Lung (tissue), 17 donors: ENCODE measurements at places on chromosomes 7 and 10. TPM values are rescaled to one million over a fixed set of nuclear protein-coding genes. Genes with fewer than 3 reads are reported as not detected.

Gene LRRC17
- 0.63 TPM for polyA plus RNA-seq

DNA sequence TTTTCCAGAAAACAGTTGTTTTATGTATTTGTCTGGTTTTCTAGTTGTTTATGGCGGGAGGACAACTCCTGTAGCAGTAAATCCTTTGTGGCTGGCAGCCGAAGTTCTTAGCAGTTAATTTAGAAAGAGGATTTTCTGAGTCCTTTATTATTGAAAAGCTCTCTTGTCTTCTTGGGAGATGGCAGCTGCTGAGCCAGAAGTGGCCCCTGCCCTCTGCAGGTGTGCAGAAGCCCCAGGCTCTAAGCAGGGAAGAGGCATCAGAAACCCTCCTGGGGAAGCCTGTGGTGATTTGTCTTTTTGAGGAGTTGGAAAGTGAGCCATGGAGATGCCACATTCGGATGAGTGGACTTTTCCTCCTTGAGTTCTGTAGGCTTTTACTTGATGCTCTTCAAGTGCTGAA is 106.3 kb downstream of the GLRX3 start:
- DNase-seq: no peak
- H3K4me3 ChIP-seq: no peak overlapping the region

DNA sequence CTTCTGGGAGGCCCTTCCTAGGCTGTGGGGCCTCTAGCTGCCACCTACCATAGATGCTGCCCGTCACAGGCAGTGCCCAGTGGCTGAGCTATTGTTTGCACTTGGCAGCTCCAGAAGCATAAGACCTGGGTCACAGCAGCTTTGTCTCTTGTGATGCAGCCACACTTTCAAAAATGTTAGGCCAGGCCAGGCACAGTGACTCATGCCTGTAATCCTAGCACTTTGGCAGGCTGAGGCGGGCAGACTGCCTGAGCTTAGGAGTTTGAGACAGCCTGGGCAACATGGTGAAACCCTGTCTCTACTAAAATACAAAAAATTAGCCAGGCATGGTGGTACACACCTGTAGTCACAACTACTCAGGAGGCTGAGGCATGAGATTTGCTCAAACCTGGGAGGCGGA is 9.5 kb upstream of the KAZALD1 start:
- H3K4me1 ChIP-seq: peaks cover 10% of the 10 kb centered on the region
- no peaks in the 10 kb centered on the region for H3K36me3 ChIP-seq
- H3K4me3 ChIP-seq: no peak overlapping the region
- no peak for DNase-seq

Gene CYP26A1
- polyA plus RNA-seq: 0.08 TPM

Gene TSPAN14
- 187 TPM for polyA plus RNA-seq

DNA sequence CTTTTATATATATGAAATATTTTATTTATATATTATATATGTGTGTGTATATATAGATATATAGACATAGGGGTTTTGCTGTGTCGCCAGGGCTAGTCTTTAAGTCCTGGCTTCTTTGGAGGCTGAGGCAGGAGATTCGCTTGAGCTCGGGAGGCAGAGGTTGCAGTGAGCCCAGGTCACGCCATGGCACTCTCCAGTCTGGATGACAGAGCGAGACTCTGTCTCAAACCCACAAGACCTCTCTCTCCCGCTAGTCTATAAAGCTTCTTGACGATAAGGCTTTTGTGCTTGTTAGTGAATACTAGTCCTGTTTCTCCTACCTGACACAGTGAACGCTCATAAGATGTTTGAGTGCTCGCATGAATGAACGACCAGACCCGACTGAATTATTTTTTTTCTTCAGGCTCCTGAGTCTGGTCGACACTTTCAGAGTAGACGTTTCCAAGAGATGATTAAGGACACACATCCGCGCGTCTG is 577 bp upstream of the DDX21 start:
- peak overlapping the region; percentile 80 for H3K27ac ChIP-seq
- H3K4me1 ChIP-seq: no peaks in the 10 kb centered on the region
- H3K27me3 ChIP-seq: no peaks in the 10 kb centered on the region
- peak; percentile 14 for DNase-seq
- peak overlapping the region; percentile 71 for H3K4me3 ChIP-seq

- DNase-seq: no peak
- no peaks in the 10 kb centered on the region for H3K27me3 ChIP-seq
- H3K27ac ChIP-seq: no peak overlapping the region
- H3K4me1 ChIP-seq: no peaks in the 10 kb centered on the region
These were observed 52.0 kb downstream of the STK32C start for GRCh38 chr10:132255489-132256344.

Gene EEPD1
- polyA plus RNA-seq: 7.5 TPM

Gene BTBD16
- 0.73 TPM for polyA plus RNA-seq
